ENCODE measurements at places on chromosomes 4 and X.

DNA sequence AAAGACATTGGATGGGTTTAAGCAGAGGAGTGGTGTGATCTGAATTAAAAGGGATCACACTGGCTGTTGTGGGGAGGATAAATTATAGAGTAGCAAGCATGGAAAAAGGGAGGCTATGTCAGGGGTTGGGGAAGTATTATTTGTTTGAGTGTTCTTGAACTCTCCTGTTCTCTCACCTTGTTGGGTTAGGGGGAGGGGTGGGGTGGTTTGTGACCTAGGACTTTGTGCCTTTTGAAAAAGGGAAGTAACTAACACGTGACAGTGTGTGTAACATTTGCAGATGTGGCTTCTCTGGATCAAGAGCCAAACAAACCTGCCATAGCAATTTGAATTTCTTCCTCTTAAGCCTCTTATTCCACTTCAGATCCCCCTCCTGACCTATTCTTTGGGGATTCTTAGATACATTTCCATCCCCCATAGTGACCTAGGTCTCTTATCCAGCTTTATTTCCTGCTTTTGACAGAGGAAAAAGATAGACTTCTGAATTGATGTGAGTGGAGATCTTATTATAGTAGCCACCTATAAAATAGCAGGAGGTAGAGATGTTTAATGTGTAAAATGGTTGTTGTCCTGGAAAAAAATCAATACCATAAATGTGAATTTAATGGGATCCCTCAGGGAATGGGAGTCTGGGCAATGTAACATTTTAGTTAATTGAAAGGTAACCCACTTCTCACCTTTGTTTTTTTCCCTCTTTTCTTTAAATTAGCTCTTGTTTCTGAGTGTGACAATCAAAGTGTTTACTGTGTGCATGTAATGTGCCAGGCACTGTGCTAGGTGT is 120.4 kb downstream of the CT47B1 start:
- no peak for DNase-seq

DNA sequence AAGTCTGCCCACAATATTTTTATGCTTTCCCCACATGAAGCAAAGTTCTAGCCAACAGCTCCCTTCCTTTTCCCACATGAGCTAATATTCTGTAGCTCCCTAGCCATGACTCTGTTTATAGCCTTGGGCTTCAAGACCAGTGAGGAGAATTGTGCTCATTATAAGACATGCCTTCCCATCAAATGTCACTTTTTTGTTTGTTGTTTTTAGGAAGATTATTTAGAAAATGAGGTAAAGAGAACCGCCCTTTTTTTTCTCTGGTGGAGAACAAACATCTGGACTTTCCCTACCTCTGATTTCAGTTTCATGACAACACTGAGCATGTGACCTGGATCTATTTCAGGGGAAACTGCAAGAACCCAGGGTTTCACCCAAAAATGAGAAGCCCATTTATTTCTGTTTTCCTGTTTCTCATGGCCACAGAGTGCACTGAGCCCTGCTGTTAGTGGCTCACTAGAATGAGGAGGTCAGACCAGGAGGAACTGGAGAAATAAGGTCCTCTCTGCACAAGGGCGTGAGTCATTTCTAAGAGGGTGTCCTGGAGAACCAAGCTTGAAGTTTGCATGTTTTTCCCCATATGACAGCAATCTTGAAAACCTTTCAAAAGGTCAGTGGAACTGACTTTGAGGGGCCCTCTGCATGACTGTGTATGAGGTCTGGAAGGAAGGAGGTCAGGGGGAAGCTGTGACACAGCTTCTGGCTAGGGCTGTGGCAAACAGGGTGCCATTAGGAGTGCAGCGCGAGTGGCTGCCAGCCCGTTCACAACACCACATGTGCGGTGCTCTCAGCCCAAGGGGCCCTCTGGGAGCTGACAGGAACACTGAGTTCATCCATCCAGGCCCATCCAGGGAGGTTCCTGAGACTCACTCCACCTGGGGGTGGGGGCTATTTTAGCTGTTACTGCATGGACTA is 55.2 kb downstream of the CHST7 start:
- DNase-seq = no peak

- peak; percentile 0 for DNase-seq
Measured at GRCh38 chrX:55907968-55908607, 190.5 kb downstream of the RRAGB start.

DNA sequence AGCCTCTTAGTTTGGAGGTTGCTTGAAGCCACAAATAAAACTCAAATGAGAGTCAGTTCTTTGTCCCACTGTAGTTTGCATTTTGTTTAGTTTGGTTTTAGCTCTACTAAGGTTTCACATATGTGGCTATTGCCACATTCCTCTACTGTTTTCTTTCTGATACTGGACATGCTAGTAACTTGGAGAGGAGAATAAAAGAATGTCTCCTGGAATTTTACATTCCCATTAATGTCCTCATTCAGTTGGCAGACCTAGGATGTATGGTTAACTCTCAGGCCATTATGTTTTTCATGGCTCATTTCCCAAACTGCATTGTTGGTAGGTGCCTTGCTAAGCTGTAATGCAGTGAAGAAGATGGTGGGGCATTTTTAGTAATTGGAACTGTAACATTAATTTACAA is 29.9 kb downstream of the UPRT start:
- no peak for DNase-seq

DNA sequence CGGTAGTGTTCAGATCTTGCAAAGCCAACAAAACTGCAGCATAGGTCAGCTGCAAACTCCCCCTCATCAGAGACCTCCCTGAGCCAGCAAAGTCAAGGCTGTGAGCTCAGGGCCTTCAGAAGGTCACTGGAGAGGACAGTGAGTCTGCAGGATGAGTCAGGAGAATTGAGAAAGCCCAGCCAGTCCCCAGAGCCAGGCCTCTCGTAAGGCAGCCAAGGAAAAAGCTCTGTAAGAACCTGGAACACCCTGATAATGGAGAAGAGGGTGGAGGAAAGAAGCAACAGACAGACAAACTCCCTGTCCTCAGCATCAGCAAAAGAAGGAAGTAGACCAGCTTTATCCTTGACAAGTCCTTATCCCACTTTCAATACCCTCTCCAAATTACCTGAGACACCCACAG is 33.0 kb downstream of the GRIA3 start:
- DNase-seq = no peak

GRCh38 chr4:170420255-170420693 is 330.5 kb upstream of the AADAT start:
- DNase-seq = no peak
